ENCODE measurements at places on chromosomes 1 and 21.

DNA sequence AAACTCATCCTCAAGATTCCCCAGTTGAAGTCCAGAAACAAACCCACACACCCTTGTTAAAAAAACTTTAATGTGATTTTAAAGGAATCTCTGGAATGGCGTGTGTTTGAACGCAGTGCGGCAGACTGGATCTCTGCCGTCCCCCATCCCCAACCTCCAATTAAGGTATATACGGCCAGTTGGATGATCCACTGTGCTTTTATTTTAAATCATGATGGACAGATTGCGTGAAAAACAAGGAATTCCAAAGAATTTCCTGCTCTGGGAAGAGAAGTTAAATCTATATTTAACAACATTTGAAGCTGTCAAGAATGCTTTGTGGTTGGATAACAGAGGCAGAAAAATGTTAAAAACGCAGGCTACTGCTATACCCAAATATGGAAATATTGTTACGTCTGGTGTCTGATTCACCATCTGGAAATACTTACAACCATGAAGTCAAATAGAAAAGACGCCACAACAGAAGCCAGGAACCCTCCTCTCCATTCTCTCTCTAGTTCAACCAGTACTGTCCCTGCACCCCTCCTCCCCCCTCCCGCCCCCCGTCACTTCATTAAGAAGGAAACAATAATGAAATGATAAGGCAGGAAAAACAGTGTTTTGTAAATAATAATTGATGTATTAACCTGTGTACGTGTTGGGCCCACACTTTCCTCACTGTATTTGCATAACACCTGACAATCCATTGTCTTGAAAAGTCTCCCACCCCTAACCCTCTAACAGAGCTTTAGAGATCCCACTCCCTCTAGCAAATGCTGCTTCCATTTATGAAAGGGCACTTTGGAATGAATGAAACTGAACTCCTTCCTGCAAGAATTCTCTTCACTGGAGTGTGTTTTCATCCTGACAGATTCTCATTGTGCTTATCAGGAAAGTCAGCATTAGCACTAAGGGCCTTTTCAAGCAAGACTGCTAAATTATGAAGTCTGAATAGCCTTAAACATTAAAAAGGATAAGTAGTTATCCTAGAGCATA is 2.0 kb upstream of the CCN1 start:
- no peak for DNase-seq

- no peak for DNase-seq
These were observed 28.6 kb upstream of the COL6A1 start for GRCh38 chr21:45952974-45953373.

DNA sequence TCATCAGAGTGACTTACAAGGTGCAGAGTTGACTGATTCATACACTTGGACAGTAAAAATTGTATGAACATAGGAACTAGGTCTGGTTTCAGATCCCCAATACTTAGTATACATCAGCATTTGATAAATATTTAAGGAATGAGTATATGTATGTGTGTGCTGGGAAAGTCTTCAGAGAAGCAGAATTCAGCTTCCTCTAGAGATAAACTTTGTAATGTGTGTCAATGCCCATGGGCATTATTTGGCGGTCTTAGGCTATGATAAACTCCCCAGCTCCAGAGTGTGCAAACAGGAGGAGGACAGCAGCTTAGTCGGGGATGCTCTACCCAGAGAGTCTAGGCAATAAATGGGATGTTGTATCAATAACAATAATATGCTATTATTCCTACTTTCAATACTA is 2.9 kb upstream of the CAMK1G start:
- no peak for DNase-seq

DNA sequence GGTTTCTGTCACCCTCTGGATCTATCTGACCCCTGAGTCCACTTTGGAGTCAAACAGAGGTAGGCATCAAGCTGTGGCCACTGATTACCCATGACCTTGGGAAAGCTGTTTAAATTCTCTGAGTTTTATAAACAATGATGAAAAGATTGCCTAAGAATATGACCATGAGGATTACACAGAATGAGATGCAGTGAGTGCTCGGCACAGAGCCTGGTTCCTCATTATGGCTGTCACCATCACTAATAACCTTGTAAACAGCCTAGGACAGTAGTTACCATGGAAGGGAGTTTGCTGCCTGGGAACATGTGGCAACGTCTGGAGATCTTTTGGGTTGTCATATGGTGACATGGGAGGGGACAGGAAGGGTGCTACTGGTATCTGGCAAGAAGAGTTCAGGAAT is 248.3 kb upstream of the KAZN start:
- DNase-seq = no peak

GRCh38 chr1:76547916-76548315 is 319.4 kb upstream of the ST6GALNAC5 start:
- DNase-seq = no peak

DNA sequence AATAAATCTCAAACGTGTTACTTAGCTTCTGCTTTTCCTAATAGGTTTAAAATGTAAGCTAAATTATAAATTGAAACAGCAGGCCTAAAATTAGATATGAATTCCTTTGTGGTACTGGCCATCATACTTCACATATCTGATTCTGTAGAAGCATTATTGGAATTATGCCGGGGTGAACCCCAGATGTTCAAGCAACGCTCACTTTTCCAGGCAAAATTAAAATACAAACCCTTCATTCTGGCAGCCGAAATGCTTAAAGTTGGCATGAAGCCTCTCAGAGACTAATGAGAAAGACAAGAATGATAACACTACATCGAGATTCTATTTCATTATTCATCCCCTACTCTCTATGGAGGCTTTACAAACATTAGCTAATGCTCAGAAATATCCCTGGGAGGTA is 1352.7 kb upstream of the ADGRL2 start:
- no peak for DNase-seq
